H7 (cell line): ENCODE measurements at places on chromosomes 3 and 15. TPM values are rescaled to one million over a fixed set of nuclear protein-coding genes. Genes with fewer than 3 reads are reported as not detected.

- DNase-seq: peak; percentile 92
Observed at GRCh38 chr15:89486726-89487050, 9.7 kb downstream of the RHCG start.

DNA sequence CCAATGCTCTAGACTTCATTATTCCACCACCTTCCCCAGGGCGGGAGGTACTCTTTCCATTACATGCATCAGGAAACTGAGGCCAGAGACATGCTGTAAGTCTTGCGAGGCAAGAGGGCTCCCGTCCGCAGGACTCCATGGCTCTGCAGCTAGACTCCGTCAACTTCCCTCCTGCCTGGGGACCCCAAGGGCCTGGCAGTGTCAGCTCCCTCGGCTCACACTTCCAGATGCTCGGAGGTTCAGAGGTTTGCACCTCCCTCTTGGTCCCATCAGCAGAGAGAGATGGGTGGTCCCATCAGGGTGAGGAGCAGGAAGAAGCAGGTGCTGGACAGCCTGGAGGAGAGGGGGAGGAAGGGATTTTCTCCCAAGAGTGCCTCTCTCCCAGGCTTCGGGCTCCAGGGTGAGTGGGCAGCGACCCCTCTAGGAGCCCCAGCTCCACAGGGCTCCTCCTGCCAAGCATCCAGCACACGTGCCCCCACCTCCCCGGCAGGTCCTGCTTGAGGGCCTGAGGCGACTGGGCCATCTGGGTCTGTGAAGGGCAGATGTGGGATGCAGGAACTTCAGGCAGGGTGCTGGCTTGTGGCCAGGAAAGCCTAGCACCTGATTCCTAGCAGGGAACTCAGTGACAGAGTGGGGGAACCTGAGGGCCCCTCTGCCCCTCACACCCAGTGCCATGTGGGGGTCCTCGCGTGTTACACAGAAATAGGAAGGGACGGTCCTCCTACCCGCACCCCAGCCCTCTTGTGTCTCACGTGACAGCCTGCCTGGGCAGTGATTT lies 9.3 kb downstream of the PAK6 start:
- peak; percentile 52 for DNase-seq

- DNase-seq: no peak
Observed at GRCh38 chr15:88035381-88035780, 221.2 kb downstream of the NTRK3 start.

The SAXO2 gene
- total RNA-seq: 1.1 and 8.6 TPM in 2 replicates

GRCh38 chr15:70336425-70337009 lies 238.8 kb upstream of the TLE3 start:
- DNase-seq: no peak

GRCh38 chr3:9897408-9898372 lies 5.0 kb upstream of the IL17RE start:
- DNase-seq: no peak

The MOBP gene
- total RNA-seq: 0.48 and 1.0 TPM in 2 replicates
